NCI-H69 (cell line): ENCODE measurements at places on chromosomes 2 and 18.
A peak's percentile ranks its signal among the peaks of the same experiment; 100 is the strongest.

GRCh38 chr2:212646698-212647366 is 108.2 kb upstream of the ERBB4 start:
- DNase-seq: no peak

DNA sequence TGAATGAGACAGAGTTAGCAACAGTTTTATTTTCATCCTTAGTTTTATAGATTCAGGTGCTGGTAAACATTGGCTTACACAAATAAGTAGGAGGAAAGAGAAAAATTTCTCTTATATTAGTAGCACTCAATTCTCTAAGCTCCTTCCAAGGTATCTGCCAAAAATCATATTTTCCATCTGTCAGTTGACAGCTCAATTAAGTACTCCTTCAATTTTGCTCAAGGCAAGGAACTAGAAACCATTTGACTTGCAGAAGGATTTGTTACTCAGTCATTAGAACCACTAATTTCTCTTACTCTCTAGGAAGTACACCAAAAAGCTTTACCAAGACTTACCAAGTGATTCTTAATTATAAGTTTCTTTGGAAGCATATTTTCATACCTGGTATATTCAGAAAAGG is 101.4 kb upstream of the ATP8B1 start:
- DNase-seq: peak; percentile 68

- no peak for DNase-seq
Observed at GRCh38 chr2:233090879-233091278, 30.7 kb downstream of the INPP5D start.

GRCh38 chr2:102237176-102237575 is 50.4 kb downstream of the IL1RL2 start:
- no peak for DNase-seq

- DNase-seq: peak; percentile 74
Observed at GRCh38 chr2:26849056-26849999, 1.4 kb downstream of the DPYSL5 start.

DNA sequence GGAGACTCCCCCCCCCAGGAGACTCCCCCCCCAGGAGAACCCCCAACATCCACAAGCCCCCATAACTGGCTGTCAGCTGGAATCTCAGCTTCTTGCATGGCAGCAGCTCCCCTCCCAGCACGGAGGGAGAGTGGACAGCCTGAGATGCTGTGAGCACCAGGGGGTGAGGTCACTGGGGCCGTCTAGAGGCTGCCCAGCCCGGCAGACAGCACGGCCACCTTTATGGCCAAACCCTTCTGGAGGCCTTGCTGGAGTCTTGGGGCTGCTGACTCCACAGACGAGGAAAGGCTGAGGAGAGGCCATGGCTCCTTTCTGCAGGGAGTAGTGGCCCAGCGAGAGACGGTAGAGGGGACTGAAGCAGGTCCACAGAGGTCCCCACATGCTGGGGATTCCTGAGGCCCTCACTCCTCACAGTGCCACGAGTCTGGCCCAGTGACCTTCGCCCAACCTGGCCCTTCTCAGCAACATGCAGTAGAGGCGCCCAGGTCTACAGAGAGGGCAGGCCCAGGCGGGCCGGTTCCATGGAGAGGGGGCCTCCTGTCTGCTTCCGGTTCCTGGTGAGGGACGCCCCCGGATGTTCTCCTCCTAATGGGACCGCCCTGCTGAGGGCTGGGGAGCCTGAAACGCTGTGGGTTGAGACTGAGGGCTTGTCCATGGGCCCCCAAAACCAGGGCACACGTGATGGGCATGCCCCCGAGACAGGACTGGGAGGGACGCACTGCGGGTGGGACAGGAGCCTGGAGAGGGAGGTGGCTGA is 122.6 kb upstream of the CTDP1 start:
- no peak for DNase-seq

DNA sequence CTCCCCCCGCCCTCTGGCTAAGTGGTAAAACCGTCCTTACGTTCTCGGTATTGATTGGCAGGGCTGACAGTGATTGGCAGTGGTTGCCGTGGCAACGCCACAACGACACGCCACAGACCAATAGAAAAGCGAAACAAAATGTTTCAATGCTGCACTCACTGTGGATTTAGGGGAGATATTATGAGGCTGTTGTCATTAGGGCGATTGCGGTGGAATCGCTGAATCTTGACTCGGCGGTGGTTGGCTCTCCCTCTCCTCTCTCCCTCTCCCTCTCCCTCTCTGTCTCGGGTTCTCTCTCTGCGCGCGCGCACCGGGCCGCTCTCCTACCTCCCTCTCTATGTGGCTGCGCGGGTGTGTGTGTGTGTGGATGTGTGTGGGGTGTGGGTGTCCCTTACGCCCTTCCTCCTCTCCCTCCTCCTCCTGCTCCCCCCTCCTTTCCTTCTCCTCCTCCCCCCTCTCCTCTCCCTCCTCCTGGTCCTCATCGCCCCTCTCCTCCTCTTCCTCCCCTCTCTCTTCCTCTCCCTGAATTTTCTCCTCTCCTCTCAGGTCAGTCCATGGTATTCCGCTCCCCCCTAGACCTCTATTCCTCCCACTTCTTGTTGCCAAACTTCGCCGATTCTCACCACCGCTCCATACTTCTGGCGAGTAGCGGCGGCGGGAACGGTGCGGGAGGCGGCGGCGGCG is at the start of gene SIX3:
Gene SIX3, plus strand, starts transcription at position 152 of the 684 bp plus-strand sequence. Its CDS starts 403 bp downstream, at position 555.
- DNase-seq: peak; percentile 95

GRCh38 chr2:197215748-197216360 is 94.7 kb downstream of the ANKRD44 start:
- DNase-seq: peak; percentile 66

DNA sequence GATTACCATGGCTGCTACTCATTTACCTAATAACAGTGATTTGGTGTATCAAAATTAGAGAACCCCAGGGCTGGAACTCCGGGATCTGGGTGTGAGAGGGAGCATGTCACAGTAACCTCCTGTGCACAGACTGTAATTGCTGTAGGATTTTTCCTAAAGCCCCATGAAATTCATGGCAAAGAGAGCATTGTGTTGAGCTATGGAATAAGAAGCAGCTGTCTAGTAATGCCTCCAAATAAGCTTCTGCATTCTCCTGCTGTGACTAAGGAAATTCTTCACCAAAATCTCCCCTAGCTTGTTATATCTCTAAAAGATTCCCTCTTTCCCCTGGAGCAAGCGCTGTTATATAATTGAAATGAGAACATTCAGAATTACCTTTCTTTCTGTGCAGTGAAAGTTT is 158.1 kb upstream of the SPATS2L start:
- no peak for DNase-seq

- no peak for DNase-seq
Observed at GRCh38 chr2:73859721-73860586, 31.2 kb downstream of the STAMBP start.

- no peak for DNase-seq
Observed at GRCh38 chr2:19349911-19350677, 8.3 kb downstream of the OSR1 start.

- DNase-seq: peak; percentile 50
Observed at GRCh38 chr2:113138428-113139322, 11.3 kb downstream of the IL1RN start.
